Naive thymus-derived CD8-positive, alpha-beta T cell (primary cell): ENCODE measurements at places on chromosomes 12 and 14. TPM values are rescaled to one million over a fixed set of nuclear protein-coding genes. Genes with fewer than 3 reads are reported as not detected.

NRL gene
- 2.7 TPM for total RNA-seq

SIX1 gene
- not detected for total RNA-seq

KCNMB4 gene
- 3.2 TPM for total RNA-seq

MYO1A gene
- 0.39 TPM for total RNA-seq

SYNDIG1L gene
- total RNA-seq, result 0.30 TPM

CMKLR1 gene
- 0.27 TPM for total RNA-seq

CIROP gene
- not detected for total RNA-seq

CMA1 gene
- total RNA-seq, result not detected

OAS2 gene
- 40.9 TPM for total RNA-seq

LIN7A gene
- total RNA-seq, result not detected

TRHDE gene
- total RNA-seq, result not detected

KRT78 gene
- total RNA-seq, result not detected

HOXC9 gene
- not detected for total RNA-seq

SMCO3 gene
- total RNA-seq, result not detected

FOXG1 gene
- total RNA-seq, result not detected

OR4E2 gene
- total RNA-seq, result not detected

CELA1 gene
- 2.2 TPM for total RNA-seq

SDS gene
- not detected for total RNA-seq

GPR65 gene
- 11.4 TPM for total RNA-seq

RNU7-1 gene
- not detected for total RNA-seq

ZNF10 gene
- 24.3 TPM for total RNA-seq

CDC42BPB gene
- total RNA-seq, result 6.2 TPM

ANO2 gene
- total RNA-seq, result not detected
